Activated CD4-positive, alpha-beta T cell treated with anti-CD3 and anti-CD28 coated beads, Interleukin-2, amount 10 ng/mL, durations not matched to agents 24 days and 14 days (primary cell): ENCODE measurements at places on chromosomes 3 and 15. TPM values are rescaled to one million over a fixed set of nuclear protein-coding genes. Genes with fewer than 3 reads are reported as not detected.

- H3K27me3 ChIP-seq: peaks cover 3% of the 10 kb centered on the region
- H3K4me1 ChIP-seq: peaks cover 48% of the 10 kb centered on the region
- H3K27ac ChIP-seq: peak overlapping the region; percentile 90
- peak overlapping the region; percentile 83 for H3K4me3 ChIP-seq
These were observed 596 bp upstream of the LIMD1 start for GRCh38 chr3:45593708-45594601.

GRCh38 chr15:69400850-69401249 lies 13.3 kb upstream of the KIF23 start:
- no peak overlapping the region for H3K4me3 ChIP-seq
- peaks cover 12% of the 10 kb centered on the region for H3K27me3 ChIP-seq
- no peaks in the 10 kb centered on the region for H3K36me3 ChIP-seq
- no peak for DNase-seq
- H3K27ac ChIP-seq: no peak overlapping the region
- H3K4me1 ChIP-seq: peaks cover 5% of the 10 kb centered on the region

- H3K27me3 ChIP-seq: peaks cover 20% of the 10 kb centered on the region
- DNase-seq: no peak
- no peaks in the 10 kb centered on the region for H3K36me3 ChIP-seq
- H3K4me1 ChIP-seq: no peaks in the 10 kb centered on the region
These were observed 493.9 kb upstream of the RASGRP1 start for GRCh38 chr15:39058351-39059131.

GRCh38 chr3:42696356-42697288 lies 6.0 kb downstream of the HHATL start:
- DNase-seq: no peak
- no peak overlapping the region for H3K4me3 ChIP-seq
- no peaks in the 10 kb centered on the region for H3K36me3 ChIP-seq

PRTG gene
- not detected in 2 replicates for total RNA-seq

VWA5B2 gene
- total RNA-seq: not detected in 2 replicates
